ENCODE measurements at places on chromosomes 4 and X.

DNA sequence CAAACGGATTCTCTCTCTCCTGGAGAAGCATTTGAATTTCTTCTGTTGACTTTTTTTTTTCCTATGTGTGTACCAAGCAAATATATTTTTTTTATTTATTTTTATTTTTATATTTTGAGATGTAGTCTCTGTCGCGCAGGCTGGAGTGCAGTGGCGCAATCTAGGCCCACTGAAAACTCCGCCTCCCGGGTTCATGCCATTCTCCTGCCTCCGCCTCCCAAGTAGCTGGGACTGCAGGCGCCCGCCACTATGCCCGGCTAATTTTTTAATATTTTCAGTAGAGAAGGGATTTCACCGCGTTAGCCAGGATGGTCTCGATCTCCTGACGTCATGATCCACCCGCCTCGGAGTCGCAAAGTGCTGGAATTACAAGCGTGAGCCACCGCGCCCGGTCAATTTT is 549.5 kb upstream of the GNPDA2 start:
- DNase-seq: no peak

DNA sequence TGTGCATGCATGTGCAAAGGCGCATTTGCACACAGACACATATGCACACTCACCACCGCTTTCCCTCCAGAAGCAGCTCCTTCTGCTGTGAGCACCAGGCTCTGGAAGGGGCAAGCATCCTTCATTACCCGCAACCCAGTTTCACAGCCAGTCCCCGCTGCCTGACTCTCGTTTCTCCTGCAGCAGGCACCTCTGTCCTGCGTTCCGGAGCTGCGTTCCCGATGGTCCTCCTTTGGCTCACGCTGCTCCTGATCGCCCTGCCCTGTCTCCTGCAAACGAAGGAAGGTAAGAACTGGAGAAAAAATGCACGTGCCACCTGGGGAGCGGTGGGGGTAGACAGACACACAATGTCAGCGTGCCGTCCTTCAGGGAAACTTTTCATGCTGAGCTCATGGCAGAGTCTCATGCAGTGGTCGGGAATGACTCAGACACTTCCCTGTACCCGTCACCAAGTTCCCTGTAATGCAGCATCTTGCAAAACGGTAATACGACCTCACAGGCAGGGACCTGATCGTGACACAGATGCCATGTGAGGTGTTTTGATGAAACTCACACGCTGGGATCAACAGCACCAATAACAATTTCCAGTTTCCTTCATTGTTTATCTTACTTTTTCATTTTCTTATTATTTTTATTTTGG is 5.1 kb downstream of the IL3RA start:
- DNase-seq: no peak

DNA sequence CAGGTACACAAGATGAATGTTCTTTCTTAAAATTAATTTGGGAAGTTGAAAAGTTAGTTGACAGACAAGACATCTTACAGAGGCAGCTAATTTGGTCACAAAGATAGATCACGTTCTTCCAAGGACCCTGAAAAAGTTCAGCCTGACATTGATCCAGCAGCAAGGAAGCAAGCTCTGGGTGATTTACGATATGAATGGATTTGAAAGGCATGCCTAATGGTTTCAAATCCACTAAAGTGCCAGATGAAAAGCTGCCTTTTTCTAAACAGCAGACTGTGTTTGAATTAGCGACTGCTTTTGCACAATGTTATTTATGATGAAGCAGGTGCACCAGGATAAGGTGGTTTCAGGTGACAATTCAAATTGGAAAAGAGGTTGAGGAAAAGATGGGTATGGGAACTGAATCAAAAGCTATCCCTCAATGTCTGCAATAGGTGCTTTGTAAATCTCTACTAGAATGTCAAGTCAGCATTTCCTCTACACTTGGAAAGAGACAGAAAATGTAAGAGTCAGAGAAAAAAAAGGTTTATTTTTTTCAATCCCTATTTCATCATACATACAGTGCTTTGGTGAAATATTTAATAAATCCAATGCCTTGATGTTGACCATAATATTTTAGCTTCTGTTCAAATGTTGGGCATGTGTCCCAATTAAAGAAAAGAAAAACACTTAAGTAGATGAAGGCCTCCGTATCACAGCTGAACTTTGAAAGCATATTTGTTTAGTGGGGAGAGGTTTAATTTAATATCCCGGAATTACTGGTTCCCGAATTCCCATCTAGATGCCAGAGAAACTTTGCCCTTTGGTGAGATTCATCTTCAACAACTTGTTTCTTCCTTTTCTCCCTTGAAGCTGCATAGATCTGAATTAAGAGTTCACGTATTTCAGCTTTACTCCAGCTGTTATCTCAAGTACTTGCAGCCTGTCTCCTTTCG is 6.0 kb downstream of the RASGEF1B start:
- no peak for DNase-seq

GRCh38 chrX:103610282-103610681 is 2.5 kb downstream of the TCEAL3 start:
- DNase-seq: no peak

- no peak for DNase-seq
These were observed at the start of gene PRICKLE3 for GRCh38 chrX:49186125-49187027. Gene PRICKLE3, minus strand, starts transcription at chrX:49186373. Its CDS starts 76 bp downstream, at chrX:49186297.

GRCh38 chr4:142713282-142714030 is 132.6 kb downstream of the INPP4B start:
- DNase-seq: no peak

DNA sequence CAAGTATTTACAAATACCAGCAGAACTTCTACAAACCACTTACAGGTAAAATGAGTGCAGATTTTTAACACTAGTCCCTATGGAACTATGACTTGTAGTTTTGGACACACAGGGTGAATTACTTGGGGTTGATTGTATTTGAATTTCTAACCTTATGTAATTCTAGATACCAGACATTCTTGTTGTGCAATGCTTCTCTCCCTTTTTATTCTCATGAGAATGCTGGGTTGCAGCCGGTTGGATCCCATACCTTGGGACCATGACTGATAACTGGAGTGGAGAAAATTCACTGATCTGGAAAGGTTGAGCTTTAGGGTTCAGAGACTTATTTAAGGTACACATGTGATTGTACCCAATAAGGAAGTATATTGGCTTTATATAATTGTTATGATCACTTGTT is 8.8 kb downstream of the TET2 start:
- no peak for DNase-seq

All from stimulated activated CD4-positive, alpha-beta T cell treated with anti-CD3 and anti-CD28 coated beads, Interleukin-1b, Interleukin-23, amount 100 ng/mL, for 1 hour (primary cell).